ENCODE measurements at places on chromosomes 3 and 15. TPM values are rescaled to one million over a fixed set of nuclear protein-coding genes. Genes with fewer than 3 reads are reported as not detected.

FSIP1 gene
- total RNA-seq: 3.9 TPM

TPRG1 gene
- total RNA-seq: 0.99 TPM

HESX1 gene
- total RNA-seq: 0.99 TPM

DAZL gene
- not detected for total RNA-seq

AHSG gene
- total RNA-seq: not detected

RLBP1 gene
- total RNA-seq: not detected

SUSD5 gene
- total RNA-seq: 2.3 TPM
